Breast epithelium (tissue), 4 donors: ENCODE measurements at places on chromosomes 16 and 17. TPM values are rescaled to one million over a fixed set of nuclear protein-coding genes. Genes with fewer than 3 reads are reported as not detected.

- no peak for DNase-seq
- peaks cover 2% of the 10 kb centered on the region for H3K36me3 ChIP-seq
- H3K4me3 ChIP-seq, result no peak overlapping the region
- H3K27me3 ChIP-seq, result no peaks in the 10 kb centered on the region
These were observed 168.0 kb upstream of the RPH3AL start for GRCh38 chr17:520447-521182.

Gene NLRC3
- total RNA-seq, result 1.6 TPM

Gene ERCC4
- total RNA-seq, result 7.9 TPM

DNA sequence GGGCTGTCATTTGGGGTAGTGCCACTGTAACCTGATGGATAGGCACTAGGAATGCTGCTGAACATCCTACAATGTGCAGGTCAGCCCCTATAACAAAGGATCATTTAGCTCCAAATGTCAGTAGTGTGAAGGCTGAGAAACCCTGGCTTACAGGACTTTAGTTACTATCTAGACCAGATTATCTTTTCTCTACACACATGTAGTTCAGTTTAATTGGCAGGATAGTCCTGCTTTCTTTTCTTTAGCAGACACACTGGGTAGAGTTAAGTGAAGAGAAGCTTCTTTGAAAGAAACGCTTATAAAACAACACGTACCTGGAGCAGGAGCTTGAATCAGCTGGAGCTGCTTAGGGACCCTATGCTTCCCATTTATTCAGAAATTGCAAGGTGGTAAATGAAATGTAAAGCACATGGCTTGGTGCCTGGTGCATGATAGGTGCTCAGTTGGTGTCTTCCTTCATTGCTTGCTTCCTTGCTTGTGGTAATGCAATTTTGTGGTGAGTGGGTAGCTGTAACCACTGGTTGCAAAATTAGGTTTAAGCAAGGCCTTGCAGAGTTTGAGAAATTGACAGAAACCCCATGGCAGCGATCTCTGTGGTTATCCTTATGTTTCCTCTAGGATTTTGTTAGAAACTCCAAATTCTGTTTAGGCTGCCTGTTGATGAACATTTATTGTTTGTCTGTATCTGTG lies 9.4 kb downstream of the METTL9 start:
- H3K27me3 ChIP-seq, result no peaks in the 10 kb centered on the region
- no peaks in the 10 kb centered on the region for H3K36me3 ChIP-seq
- no peak overlapping the region for H3K4me3 ChIP-seq
- H3K4me1 ChIP-seq, result peaks cover 4% of the 10 kb centered on the region

- H3K27me3 ChIP-seq, result no peaks in the 10 kb centered on the region
- peak overlapping the region; percentile 82 for H3K27ac ChIP-seq
- DNase-seq, result no peak
- peaks cover 20% of the 10 kb centered on the region for H3K4me1 ChIP-seq
- no peaks in the 10 kb centered on the region for H3K36me3 ChIP-seq
These were observed 737 bp downstream of the NUDT16L1 start for GRCh38 chr16:4693956-4694641.

GRCh38 chr17:10327640-10328039 lies 45.2 kb downstream of the MYH13 start:
- H3K27me3 ChIP-seq, result no peaks in the 10 kb centered on the region
- H3K4me1 ChIP-seq, result no peaks in the 10 kb centered on the region
- no peaks in the 10 kb centered on the region for H3K36me3 ChIP-seq
- DNase-seq, result peak; percentile 73

DNA sequence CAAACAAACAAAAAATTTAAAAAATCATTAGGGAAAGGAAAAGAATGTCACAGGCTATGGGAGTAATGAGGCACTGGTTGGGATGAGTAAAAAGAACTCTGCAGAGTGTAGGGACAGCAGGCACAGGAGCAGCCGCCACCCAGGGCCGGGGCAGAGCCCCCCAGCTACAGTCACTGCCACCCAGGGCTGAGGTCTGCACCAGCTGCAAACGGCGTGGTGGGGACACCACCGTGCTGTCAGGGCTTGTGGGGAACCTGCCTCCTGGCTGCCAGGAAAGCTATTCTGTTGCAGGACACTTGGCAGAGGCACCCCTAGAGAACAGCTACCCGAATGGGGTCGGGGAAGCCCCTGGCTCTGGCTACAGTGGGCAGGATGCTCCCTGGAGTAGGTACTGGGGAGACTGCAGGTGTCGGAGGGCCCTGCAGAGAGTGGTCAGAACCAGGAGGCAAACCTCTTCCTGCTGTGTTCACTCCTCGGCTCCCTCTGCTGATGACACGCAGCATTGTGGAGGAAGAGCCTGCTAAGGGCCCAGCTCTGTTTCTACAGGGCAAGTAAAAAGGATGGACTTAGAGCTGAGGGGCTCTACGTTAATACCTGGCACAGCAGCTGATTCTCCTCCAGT lies 32.3 kb upstream of the CAPN15 start:
- DNase-seq, result no peak
- H3K36me3 ChIP-seq, result no peaks in the 10 kb centered on the region
- no peaks in the 10 kb centered on the region for H3K27me3 ChIP-seq
- H3K27ac ChIP-seq, result no peak overlapping the region

DNA sequence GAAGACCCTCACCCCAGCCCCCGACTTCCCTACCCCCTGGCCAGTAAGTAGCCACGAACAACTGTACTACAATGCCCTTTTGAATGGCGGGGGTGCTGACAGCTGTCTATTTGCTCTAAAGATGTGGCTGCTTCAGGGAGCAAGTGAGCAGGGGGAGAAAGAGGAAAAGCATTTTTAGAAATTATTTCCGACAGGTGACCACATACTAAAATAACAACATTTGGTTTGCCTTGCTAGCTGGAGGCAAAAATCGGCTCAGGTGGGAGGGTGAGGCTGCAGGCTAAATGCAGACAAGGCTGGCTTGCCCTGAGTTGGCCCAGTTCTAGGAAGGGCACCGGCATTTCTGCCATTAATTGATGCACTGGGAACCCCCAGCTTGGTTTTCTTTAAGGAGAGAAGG lies 188.5 kb downstream of the XYLT1 start:
- H3K27me3 ChIP-seq, result no peaks in the 10 kb centered on the region
- DNase-seq, result no peak
- no peaks in the 10 kb centered on the region for H3K4me1 ChIP-seq
- H3K4me3 ChIP-seq, result no peak overlapping the region
- no peak overlapping the region for H3K27ac ChIP-seq
- H3K36me3 ChIP-seq, result no peaks in the 10 kb centered on the region

Gene ABCC12
- not detected for total RNA-seq

DNA sequence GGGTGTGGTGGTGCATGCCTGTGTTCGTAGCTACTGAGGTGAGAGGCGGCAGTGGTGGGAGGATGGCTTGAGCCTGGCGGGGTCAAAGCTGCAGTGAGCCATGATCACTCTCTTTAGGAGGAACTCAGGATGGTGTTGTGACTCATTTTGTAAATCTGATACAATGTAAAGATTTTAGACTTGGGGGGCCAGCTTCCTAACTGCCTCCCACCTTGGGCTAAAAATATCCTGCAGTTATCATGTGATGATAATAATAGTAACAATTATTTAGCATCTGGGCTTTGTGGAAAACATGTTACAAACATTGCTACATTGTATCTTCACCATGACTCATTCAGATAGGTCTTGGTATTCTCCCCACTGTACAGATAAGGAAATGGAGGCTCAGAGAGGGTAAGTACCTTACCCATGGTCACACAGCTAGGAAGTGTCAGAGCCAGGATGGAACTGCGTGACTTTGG lies 7.4 kb downstream of the CTNS start:
- no peak overlapping the region for H3K4me3 ChIP-seq
- no peaks in the 10 kb centered on the region for H3K27me3 ChIP-seq
- no peak for DNase-seq
- no peaks in the 10 kb centered on the region for H3K36me3 ChIP-seq

DNA sequence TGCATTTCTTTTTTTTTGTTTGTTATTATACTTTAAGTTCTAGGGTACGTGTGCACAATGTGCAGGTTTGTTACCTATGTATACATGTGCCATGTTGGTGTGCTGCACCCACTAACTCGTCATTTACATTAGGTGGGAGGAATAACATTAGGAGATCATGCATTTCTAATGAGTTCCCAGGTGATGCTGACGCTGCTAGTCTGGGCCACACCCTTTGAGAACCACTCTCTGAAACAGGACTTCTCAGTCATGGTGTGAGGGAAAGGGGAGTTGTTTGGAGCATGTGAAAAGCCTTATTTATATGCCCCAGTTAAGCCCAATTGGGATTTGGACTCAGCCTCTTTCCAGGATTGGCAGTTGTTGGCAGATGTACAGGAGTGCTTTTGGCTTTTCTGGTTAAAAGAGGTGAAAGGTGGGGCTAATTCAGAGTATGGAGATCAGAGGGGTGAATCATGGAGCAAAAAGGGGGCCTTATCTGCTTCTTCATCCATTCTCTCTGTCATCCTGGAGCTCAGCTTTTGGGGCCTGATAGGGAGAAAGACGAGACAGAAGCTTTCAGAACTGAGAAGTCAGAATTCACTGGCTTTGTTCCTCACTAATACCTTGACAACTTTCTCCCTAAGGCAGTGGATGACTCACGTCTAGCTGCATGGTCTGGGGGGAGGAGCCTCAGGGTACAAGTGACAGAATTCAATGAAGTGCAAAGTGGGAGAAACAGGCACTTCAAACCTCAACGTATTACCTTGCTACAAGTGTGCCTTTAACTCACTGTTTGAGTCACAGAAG lies 180.0 kb upstream of the CACNG3 start:
- peaks cover 12% of the 10 kb centered on the region for H3K27me3 ChIP-seq
- H3K27ac ChIP-seq, result no peak overlapping the region
- no peak overlapping the region for H3K4me3 ChIP-seq
- no peaks in the 10 kb centered on the region for H3K4me1 ChIP-seq
- H3K36me3 ChIP-seq, result no peaks in the 10 kb centered on the region

DNA sequence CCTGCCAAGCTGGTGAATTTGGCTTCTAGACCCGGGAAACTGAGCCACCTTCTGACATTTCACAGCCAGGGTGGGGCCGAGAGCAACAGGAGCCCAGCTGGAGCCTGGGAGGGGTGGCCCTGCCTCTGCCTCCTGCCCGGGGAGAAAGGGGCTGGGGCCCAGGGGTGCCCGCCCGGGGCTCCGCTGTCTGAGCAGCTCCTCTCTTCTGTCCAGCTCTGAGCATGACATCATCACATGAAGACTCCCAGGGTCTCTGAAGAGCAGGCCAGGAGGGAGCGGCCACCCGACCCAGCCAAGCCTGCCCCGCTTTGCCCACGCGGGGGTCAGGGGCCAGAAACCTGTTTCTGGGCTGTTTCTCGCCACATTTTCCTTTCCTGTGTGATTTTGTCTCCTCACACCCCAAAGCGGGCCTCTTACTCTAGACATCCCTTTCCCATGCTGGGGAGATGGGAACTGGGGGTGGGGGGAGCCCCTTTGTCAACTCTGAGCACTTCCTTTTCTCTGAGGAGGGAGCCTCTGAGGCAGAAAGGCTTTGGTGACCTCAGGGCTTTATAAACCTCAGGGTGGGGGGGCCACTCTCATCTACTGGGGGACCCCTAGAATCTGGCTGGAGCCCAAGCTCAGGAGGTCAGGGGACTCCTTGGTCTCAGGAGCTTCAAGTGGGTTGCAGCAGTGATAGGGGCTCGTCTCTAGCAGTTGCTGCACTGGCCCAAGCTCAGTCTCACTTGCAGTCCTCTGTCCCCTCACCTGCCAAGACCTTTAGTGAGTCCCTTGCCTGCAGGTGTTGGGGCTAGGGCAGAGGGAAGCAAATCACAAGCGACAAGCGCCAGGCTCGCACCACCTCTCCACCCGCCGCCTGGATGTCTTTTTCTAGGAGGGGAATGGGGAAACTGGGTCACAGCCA lies 7.6 kb downstream of the UBALD2 start:
- H3K4me1 ChIP-seq, result peaks cover 44% of the 10 kb centered on the region
- H3K27me3 ChIP-seq, result no peaks in the 10 kb centered on the region
- DNase-seq, result no peak
- no peaks in the 10 kb centered on the region for H3K36me3 ChIP-seq

DNA sequence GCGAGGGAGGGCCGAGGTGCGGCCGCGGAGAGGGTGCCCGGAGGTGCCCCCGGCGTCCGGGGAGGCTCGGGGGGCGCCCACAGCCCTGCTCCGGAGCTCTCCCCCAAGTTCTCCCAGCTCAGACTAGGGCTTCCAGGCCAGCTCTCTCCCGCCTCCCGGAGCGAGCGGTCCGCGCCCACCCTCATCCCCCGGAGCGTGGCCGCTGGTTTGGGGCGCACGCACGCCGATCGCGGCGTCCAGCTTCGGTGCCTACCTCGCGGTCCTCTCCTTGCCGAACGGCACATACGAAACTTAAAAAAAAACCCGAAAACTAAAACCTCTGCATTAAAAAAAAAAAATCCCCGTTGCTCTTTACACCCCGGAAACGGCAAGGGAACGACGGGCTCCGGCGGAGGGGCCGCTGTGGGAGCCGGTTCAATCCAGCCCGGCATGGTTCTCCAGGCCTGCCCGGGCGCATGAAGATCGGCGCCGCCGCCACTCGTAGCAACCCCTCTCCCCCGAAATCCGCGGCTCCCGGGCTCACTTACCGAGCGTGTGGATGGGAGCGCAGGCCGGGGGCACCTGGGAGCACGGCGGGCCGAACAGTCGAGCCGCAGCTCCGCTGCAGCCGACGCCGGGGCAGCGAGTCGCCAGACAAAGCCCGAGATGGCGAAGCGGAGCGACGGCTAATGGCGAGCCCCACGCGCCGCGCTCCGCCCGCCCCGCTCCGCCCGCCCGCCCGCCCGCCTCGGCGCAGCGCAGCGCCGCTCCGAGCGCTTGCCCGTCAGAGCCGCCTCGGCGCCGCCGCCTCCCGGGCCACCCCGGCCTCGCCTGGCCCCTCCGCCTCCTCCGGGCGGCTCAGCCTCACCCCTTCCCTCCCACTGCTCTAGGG lies 973 bp upstream of the UBTF start:
- peak overlapping the region; percentile 97 for H3K27ac ChIP-seq
- DNase-seq, result peak; percentile 56
- H3K27me3 ChIP-seq, result no peaks in the 10 kb centered on the region
- H3K4me1 ChIP-seq, result no peaks in the 10 kb centered on the region

DNA sequence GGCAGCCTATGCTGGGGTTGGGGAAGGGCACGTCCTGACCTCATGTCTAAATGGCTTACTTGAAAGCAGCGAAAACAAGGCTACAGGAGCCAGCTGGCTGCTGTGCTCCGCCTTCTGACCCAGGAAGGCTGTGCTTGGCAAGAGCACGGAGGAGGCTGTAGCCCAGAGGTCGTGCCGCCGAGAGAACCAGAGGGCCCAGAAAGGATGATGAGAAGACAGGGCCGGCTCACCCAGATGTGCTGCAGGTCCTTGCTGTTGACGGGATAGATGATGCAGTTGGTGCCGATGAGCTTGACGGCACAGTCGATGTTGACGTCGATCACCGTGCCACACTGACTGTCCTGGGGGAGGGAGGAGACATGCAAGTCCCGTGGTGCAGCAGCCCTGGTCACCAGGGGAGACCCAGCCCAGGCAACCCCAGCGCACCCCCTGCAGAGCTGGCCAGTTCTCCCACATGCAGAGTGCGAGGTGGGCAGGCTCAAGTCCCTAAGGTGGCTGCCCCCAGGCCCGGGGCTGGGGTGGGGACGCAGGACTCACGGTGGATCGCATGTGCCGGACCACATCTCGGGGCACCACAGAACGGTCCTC lies 20.7 kb downstream of the SPHK1 start:
- H3K27me3 ChIP-seq, result no peaks in the 10 kb centered on the region
- H3K36me3 ChIP-seq, result no peaks in the 10 kb centered on the region
- H3K4me3 ChIP-seq, result no peak overlapping the region
- DNase-seq, result no peak

GRCh38 chr17:8818047-8818446 lies 18.9 kb upstream of the MFSD6L start:
- H3K4me3 ChIP-seq, result no peak overlapping the region
- H3K36me3 ChIP-seq, result no peaks in the 10 kb centered on the region
- no peak for DNase-seq
- H3K27ac ChIP-seq, result no peak overlapping the region
- no peaks in the 10 kb centered on the region for H3K4me1 ChIP-seq
- no peaks in the 10 kb centered on the region for H3K27me3 ChIP-seq

Gene RHBDF1
- total RNA-seq, result 43.3 TPM

- H3K36me3 ChIP-seq, result no peaks in the 10 kb centered on the region
- H3K4me1 ChIP-seq, result peaks cover 5% of the 10 kb centered on the region
- H3K27ac ChIP-seq, result peak overlapping the region; percentile 94
- no peak for DNase-seq
These were observed 631 bp downstream of the NLRC5 start for GRCh38 chr16:56989988-56990387.
